ENCODE measurements at places on chromosomes 5 and 9.

DNA sequence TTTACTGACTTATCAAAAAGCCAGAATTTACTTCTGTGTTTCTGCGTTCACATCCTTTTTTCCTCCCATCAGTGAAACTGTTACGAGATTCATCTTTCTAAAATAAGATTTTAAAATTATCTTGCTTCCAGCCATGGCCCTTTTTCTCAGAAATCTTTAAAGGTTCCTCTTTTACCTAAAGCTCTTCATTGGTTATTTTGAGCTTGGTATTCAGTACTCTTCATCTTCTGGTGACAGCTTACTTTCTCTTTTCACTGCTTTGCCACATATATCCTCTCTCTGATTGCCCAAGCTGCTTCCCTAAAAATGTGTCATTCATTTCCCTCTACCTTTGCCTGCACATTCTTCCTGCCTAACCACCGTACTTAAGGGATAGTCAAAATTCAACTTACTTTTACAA lies 32.3 kb downstream of the TGFBR1 start:
- no peak for DNase-seq

- DNase-seq: no peak
These were observed 347.3 kb downstream of the KDM4C start for GRCh38 chr9:7105095-7105494.

DNA sequence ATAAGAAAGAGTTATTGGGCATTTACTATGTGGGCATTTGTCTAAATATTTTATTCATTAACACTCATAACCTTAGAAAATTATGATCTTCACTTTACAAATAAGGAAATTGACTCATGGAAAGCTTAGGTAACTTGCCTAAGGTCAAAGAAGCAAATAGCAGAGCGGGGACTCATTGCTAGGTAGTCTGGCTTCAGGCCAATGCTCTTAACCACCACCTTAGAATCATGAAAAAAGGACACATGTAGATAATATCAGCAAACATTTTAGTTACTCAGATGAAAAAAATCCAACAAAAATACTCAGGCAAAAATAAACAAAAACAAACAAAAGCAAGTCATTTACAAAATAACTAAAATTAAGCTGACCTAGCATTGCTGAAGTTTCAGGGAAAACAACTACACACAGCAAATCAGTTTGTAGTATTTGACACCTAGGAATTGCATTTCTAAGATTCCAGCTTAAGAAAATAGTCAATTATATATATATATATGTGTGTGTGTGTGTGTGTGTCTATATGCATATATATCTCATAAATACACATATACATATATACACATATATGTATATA lies 166.0 kb downstream of the HMHB1 start:
- no peak for DNase-seq

DNA sequence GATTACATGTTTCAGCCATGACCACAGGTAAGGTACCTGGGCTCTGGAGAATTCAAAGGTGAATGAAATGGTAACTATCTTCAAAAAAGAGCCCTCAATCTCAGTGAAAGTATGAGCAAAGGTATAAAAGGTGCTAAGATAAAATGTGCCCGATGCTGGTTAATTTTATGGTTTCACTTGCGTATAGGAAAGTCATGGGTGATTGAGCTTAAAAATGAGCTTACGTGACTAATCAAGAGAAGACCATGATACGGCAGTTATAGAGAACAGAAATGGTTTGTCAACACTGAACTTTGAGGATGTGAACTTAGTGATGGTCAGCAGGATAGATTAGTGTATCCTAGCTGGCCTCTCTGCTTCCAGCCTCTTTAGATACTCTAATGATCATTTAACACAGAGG lies 320.1 kb downstream of the DEPDC1B start:
- no peak for DNase-seq

DNA sequence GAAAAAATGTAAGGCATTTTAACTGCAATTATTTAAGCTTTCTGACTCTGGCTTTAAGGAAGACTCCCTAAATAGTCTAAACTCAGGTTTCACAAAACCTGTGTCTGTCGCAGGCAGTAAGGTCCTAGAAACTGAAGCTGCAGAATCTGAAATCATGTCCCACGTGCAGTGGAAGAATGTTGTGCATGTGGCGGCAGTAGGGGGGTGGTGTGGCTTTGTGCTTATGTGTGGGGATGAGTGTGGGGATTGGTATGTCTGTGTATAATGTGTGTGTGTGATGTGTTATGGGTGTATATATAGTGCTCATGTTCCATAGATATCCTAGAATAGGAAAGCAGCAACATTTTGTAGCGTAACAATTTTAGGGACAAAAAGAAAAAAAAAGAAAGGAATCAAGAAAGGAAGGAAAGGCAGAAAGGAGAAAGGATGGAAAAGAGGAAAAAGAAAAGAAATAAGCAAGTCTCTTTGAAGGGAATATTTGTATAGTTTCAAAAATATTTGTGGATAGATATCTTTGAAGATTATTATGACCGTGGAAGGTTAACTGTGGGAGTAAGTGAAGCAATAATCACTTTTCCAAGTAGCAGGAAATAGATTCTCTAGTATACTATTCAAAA lies 6.6 kb downstream of the ANKDD1B start:
- no peak for DNase-seq

GRCh38 chr9:127451858-127452656 lies 747 bp downstream of the LRSAM1 start:
- DNase-seq: peak; percentile 61

DNA sequence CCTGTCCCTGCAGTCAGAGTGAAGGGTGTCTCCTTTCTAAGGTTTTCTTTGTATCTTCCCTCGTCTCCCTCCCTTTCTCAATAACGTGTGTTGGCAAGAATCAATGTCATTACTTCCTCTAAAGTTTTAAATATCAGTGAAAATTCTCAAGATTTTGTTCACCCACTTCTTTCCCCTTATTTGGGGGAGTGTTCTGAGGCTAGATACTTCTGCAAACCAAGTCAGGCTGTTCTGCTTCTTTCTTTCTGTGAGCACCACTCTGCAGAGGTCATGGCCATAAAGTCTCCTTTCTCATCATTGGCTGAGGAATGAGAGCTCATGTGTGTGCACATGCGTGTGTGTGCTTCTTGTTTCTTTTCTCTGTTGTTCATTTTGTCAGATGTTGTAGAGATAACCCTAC lies 26.6 kb upstream of the SPATA31C2 start:
- DNase-seq: no peak

DNA sequence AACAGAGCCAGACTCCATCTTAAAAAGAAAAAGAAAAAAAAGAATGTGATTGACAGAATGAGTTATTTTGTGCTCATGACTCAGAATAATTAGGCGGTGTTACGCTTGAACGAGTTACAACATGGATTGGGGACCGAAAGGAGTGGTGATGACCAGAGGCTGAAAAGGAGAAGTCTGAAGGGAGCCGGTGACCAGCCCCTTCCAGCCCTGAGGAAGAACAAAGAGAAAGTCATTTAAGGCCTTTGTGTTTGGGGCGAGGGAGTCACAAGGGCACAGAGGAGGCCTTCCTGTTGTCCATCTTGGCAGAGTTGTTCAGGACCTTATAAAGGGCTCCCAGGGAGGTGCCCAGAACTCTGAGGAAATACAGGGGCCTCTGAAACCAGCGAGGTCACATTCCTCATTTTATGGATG lies 131.6 kb downstream of the GOLPH3 start:
- DNase-seq: no peak

DNA sequence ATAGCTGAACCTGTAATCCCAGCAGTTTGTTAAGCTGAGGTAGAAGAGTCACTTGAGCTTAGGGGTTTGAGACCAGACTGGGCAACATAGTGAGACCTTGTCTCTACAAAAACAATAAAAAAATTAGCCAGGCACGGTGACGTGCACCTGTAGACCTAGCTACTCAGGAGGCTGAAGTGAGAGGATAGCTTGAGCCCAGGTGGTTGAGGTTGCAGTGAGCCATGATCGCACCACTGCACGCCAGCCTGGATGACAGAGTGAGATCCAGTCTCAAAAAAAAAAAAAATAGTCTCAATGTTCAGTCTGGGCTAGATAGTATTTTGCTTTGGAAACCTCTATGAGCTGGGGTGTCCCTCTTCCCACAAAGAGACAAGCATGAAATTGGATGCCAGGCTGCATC lies 51.9 kb upstream of the IQGAP2 start:
- DNase-seq: no peak

DNA sequence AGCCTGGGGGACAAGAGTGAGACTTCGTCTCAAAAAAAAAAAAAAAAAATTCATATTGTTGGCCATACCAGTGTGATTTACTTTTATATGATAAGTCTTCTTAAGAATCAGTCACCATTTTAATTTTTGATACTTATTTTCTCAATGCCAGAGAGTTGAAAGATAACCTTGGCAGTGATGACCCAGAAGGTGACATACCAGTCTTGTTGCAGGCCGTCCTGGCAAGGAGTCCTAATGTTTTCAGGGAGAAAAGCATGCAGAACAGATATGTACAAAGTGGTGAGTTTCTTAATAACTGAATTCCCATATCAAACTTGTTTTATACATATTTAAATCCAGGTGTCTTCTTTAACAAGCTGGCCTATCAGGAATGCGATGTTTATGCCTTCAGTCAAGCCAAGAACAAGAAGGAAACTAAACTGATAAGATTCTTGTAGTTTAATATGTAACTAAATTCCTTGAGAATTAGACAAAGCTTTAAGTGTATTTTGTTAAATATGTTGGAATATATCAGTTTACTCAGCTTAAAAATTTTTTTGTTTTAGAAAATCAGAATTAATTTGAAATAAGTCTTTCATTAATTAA lies 81.5 kb downstream of the NIPBL start:
- no peak for DNase-seq

- DNase-seq: no peak
These were observed 189.9 kb downstream of the NSG2 start for GRCh38 chr5:174235221-174236011.

GRCh38 chr5:73393611-73394489 lies 54.7 kb downstream of the FOXD1 start:
- no peak for DNase-seq

DNA sequence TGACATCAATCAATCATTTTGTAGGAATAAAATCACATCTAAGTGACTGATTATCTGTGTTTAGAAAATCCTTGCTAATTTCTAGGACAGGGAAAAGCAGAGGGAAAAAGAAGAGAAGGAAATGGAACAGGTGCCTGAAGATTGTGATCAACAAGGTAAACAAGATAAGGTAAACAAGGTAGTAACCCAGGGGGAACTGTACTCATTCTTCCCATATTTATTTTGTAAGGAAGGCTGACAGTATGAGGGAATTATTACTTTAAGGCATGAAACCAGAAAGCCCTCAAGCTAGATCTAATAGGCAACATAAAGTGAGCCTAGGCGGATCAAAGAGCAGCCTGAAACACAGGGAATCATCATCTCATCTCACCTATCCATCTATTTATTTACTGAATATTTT lies 231.1 kb downstream of the MLLT3 start:
- DNase-seq: no peak

GRCh38 chr9:86774116-86774515 lies 173.2 kb downstream of the GAS1 start:
- no peak for DNase-seq

DNA sequence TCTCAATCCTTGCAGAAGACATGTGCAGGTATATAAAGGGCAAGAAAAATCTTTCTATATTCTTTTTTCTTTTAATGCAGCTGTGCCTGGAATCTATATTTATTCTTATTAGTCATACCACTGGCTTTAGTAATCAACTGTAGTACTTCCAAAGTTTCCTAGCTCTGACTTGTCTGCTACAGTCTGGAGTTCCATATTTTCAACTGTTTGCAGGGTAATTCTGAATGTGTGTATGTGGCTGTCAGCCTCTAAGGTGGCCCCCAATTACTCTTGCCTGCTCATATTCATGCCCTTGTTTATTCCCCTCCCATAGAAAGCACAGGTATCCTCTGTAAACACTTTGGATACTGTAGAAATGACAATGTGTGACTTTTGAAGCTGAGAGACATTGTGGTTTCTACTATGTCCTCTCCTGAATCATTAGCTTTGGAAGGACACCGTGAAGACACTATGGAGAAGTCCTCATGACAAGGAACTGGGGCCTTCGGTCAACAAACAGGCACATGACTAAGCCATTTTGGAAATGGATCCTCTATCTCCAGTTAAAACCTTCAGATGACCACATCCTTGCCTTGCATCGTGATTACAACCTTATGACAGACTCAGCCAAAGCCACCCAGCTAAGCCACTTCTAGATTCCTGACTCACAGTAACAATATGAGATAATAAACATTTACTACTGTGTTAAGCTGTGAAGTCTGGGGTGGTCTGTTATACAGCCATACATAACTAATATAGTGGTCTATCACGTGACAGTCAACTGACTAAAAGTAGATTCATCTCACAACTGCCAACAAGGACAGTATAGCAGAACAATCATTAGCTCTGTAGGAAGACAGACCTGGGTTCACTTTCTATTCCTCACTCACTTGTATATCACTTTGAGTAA lies 49.5 kb upstream of the SUSD1 start:
- no peak for DNase-seq

GRCh38 chr9:136494012-136494411 lies 11.2 kb upstream of the SEC16A start:
- no peak for DNase-seq

DNA sequence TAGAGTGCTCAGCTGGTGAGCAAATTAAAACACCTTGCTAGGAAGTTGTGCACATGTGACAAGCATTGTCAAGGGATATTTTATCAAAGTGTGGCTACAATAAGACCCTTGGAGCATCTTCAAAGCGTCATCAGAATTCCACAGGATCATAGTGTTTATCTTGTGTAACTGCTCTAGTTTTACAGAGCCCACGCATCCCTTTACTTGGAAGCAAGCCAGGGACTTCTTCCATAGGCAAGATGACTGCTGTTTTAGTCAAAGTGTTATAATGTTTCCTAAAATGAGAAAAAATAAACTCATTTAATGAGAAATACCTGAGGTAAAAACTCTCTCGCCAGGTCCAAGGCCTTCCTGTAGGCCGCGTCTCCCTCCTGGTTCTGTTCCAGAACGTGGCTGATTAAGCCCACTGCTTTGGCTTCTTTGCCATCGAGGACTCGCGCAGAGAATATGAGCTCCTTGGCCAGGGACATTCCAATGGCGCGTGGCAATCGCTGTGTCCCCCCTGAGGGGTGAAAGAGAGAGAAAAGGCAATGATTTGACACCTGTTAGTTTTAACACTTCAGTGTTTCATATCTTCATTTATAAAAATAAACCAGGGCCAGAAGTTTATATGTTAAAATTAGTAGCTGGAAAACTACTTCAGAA lies 141.1 kb downstream of the AUH start:
- no peak for DNase-seq

DNA sequence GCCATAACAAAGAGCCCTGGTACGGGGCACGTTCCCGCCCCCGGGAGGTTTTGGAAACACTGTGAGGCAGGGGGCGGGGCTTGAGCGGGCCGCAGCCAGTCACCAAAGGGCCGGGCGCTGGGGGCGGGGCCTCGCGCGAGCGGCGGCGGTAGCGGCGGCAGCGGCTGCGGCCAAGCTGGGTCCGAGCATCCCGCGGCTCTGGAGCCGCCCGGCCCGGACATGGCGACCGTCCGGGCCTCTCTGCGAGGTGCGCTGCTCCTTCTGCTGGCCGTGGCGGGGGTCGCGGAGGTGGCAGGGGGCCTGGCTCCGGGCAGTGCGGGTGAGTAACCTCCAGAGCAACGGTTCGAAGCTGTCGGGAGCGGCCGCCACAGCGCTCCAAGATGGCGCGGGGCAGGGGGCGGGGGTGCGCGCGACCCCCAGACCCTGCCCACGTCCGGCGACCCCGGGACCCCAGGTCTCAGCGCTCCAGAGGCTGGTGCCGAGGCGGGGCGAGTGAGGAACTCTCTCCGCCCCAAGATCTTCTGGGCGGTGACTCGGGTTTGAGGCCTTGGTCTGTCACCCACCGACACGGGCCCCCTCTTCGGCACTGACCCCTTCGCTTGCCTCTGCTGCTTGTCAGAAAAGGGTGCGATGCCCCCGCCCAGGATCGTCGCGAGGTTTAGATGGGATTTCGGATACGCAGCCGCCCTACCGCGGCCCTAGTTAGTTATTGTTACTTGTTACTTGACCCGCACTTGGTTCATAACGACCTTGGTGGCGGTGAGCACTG lies at the start of gene RECK:
Gene RECK (plus strand): TSS at position 134 of the 769 bp plus-strand sequence. CDS start 86 bp downstream, at position 220.
- peak; percentile 81 for DNase-seq
